Stimulated activated CD4-positive, alpha-beta T cell treated with anti-CD3 and anti-CD28 coated beads, Interleukin-1b, Interleukin-23, amount 100 ng/mL, for 1 hour (primary cell): ENCODE measurements at places on chromosomes 7 and 10.

DNA sequence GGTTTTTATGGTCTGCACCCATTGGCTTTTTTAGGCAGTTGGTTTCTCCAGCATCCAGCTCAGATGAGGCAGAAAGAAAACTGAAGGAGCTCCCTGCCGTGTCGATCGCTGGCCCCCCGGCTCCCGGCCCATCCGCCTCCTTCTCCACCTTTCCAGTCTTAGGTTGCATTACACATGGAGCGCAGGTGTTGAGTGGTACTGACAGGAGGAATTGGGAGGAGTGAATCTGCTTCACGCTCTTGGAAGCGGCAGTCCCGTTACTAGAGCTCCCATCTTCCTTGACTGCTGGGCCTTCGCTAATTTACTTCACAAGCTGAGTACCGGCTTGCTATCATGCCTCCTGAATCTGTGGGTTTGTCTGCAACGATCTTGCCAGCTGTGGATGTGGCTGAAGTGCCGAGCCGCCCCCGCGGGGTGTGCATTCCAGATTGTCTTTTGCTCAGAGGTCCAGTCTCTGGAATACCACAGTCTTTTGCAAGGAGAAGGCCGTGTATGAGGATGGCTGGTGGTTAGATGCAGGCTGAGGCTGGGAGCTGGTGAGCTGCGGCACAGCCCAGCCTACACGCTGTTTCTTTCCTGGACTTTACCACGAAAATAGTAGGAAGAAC, 17.1 kb downstream of the IQCE start:
- no peak for DNase-seq

GRCh38 chr7:69668339-69668870, 70.1 kb downstream of the AUTS2 start:
- no peak for DNase-seq

GRCh38 chr10:88840104-88840503, 11.5 kb downstream of the ANKRD22 start:
- no peak for DNase-seq

- DNase-seq: no peak
Observed at GRCh38 chr7:155682484-155682883, 38.0 kb downstream of the RBM33 start.

DNA sequence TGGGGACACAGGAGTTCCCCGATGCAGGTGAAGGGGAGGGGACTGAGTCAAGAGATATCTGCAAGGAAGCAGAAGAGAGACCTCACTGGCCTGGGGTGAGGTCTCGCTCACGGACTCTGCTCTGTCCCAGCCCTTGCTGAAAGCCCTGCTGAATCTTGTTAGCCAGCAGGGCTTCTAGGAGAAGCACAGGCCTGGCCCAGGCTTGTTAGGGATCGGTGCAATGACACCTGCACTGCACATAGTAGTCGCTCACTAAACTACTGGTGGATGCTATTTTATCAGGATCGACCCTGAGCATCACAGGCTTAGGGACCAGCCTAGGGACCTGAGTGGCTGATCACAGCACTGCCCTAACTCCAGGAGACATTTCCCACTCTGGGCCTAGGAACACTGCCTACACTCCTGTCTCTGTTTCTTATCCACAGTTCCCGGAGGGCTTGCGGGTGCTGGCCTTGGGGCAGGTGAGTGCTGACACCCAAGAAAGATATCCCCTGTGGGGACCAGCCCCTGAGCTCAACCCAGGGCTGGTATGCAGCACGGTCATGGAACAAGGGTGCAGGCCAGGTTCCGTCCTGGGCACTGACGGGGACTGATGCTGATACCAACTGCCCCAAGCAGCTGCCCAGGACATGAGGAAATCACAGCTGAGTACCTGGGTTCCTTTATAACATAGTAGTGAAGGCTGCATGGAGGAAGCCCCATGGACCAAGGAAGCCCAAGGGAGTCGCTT, 13.0 kb downstream of the ELN start:
- DNase-seq: no peak

GRCh38 chr10:74825371-74826141, 844 bp upstream of the KAT6B start:
- peak; percentile 18 for DNase-seq

DNA sequence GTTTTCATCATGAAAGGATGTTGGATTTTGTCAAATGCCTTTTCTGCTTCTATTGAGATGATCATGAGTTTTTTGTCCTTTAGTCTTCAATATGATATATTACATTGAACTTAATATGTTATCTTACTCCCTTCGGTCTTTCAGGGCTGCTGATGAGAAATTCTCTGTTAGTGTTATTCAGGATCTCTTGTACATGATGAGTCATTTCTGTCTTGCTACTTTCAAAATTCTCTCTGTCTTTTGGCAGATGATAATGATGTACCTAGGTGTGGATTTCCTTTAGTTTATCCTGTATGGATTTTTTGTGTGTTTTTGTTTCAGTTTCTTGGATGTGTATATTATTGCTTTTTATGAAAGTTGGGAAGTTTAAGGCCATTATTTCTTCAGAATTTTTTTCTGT, 320.9 kb upstream of the NPSR1 start:
- DNase-seq: no peak

- DNase-seq: no peak
Observed at GRCh38 chr7:80533287-80533686, 21.4 kb upstream of the GNAT3 start.

GRCh38 chr7:50828116-50828515, 45.4 kb upstream of the GRB10 start:
- DNase-seq: no peak

DNA sequence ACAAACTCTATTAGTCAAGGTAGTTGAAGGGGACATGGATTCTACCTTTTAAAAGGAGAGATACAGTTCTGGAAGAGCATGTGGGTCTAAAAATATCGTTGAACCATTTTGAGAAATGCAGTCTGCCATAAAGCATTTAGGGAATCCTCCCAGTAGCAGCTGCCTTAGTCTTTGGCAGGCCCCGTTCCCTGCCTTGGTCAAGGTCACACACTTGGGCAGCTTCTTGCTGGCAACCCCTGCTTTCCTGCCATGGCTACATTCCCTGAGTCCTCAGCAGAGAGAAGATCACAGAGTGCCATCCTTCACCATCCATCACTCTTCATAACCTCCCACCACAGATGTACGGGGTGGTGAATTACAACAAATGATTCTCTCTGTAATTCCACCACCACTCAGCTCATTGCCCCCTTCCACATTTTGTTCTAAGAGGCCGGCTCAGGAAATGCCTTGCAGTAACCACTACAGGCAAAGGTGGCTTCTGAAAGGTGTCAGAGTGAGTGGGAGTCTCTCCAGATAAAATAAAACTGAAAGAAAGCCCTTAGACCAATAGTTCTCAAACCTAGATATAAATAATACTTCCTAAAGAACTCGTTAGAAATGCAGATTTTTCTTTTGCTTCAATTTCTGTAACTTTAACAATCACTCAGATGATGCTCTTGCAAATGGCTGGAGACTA, 121.4 kb upstream of the STK17A start:
- DNase-seq: no peak

GRCh38 chr10:28993861-28994260, 295.0 kb upstream of the LYZL1 start:
- no peak for DNase-seq

- DNase-seq: no peak
Observed at GRCh38 chr10:21501731-21502347, 23.6 kb downstream of the SKIDA1 start.

- DNase-seq: no peak
Observed at GRCh38 chr10:34479520-34480179, 335.4 kb downstream of the PARD3 start.

GRCh38 chr7:49497471-49497870, 276.0 kb upstream of the VWC2 start:
- no peak for DNase-seq
